Skin of body (tissue), 3 donors: ENCODE measurements at places on chromosomes 6 and 20. TPM values are rescaled to one million over a fixed set of nuclear protein-coding genes. Genes with fewer than 3 reads are reported as not detected.

DNA sequence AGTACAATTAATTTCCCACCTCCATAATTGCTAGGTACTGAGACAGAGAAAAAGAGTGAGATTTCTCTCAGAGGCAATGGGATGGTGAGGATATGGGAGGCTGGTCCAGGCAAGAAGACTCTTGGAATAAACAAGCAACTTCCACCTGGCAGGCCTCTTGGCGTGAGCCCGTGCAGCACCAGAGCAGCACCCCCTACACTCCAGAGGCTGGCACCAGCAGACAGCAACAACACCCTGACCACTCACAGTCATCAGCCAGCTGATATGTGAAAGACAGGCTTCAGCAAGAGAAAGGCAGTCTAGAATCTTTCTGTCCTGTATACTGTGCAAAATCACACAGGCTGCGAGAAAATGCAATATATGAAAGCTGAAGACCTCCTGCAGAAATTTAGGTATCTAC is 59.7 kb downstream of the KIF13A start:
- DNase-seq = no peak

DNA sequence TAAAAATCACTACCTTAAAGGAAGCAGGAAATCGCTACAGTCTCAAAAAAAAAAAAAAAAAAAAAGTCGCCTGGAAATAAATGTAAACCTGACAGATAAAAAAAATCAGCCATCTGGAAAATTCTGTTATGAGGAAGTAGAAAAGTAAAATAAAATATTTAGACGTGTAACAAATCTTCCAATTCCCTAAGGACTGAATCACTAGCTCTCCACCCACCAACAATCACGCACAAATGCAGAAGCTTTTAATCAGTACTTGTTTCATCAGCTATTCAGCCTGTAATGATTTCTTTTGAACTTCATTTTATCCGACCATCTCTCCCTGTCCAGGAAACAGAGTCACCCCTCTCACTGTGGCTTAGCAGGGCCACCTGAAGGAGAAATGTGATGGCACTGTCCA is 59.0 kb downstream of the SLC23A2 start:
- no peak for DNase-seq

- DNase-seq = no peak
Measured at GRCh38 chr20:53425941-53426340, 167.7 kb downstream of the ZNF217 start.

DNA sequence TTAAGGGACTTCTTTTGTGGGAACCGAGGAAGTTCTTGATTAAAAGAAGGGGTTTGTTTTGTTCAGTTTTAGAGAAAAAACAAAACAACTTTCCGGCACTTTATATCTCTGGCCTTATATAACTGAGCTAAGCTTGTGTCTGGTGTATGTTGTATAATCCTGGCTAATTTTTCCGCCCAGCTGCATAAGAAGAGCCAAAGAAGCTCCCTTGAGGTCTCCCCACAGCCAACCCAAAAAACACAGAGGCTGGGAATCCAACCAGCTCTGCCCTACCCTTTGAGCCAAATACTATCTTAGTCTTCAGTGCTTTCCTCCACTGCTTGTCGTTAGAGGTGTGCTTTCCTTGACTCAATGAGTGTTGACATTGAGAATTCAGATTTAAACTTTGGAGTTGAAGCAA is 45.5 kb upstream of the RNF146 start:
- no peak for DNase-seq

GRCh38 chr6:139748353-139749146 is 374.1 kb upstream of the CITED2 start:
- DNase-seq = no peak

DNA sequence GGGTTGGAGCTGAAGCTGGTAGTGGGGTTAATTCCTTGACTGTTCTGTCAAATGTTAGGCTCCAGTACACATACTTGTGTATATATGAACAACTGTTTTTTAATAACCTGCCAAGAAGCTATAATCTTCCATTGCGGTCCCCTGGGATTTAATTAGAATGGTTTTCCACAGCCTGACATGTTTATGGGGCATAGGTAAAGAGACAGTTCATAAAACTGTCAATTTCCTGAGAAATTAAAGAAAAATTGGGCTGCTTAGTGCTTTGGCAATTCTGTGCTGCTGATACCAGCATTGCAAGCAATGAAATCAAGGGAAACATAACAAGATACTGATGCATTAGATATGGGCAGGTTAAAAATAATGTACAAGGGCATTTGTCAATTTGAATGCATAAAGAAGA is 314.1 kb upstream of the SLC35B3 start:
- no peak for DNase-seq

LTV1 gene
- 26.5 TPM for total RNA-seq

PRL gene
- 0.39 TPM for total RNA-seq

PRDM1 gene
- 15.1 TPM for total RNA-seq
